LoVo (cell line): ENCODE measurements at places on chromosomes 12 and 14.

DNA sequence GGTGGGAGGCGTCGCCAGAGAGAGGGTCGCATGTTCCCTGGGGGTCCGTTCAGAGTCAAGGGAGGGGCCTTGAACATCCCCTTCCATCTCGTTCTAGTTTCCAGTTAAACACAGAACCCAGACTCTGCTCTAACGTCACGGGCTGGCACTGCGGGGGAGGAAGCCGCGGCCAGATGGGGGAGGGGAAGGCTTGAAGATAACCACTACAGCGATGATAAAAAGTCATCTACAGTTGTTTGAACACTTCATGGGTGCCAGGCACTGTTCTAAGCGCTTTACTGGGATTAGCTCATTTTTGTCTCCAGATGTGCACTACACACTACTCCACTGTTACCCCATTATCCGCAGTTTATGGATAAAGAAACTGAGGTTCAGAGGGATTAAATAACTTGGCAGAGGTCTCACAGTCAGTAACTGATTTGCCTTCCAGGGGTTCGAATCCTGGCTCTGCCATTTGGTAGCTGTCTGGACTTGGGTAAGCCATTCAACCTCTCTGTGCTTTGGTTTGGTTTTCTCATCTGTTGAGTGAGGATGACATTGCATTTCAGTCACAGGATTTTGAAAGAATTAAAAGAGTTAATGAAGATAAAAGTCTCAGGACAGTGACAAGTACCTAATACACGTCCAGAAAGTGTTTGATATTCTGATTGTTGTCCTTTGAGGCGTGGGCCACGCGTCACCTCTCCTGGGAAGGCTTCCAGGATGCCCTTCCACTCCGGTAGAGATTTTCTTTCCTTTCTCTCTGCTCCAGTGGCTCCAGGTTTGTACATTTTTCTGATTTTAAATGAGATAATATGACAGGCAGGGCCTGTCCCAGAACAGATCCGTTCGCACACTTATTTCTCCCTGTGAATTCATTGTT, 798 bp upstream of the RASAL1 start:
- no peak for DNase-seq

GRCh38 chr12:131103669-131104462, 150.2 kb downstream of the ADGRD1 start:
- no peak for DNase-seq

GRCh38 chr14:91417983-91418386, 365 bp upstream of the CCDC88C start:
- DNase-seq, result peak; percentile 68

DNA sequence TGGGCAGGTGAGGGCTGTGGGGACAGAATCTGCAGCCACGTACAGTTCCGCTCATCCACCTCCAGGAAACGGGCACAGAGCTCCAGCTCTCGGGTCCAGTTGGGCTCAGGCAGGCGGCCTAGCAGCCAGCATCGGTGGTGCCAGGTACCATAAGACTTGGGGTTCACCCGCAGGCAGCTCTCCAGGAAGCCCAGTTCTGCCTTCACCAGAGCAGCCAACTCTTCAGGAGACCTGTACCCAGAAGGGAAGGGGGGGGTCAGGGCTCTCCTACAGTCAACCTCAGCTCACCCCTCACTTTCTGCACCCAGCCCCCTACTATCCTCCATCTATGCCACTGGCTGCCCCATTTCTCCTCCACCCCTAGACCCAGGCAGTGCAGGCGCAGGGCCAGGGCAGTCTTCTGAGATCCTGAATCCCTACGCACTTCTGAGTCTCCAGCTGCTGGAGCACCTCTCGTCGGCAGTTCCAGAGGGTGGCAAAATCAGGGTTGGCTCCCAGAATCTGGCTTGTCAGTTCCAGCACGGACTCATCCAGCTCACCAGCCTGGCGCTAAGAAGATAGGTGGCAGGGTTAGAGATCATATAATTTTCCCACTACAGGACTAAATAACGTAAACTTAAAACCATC, 1.4 kb downstream of the RABGGTA start:
- no peak for DNase-seq

- DNase-seq, result no peak
Observed at GRCh38 chr14:95244587-95244986, 75.1 kb downstream of the CLMN start.

DNA sequence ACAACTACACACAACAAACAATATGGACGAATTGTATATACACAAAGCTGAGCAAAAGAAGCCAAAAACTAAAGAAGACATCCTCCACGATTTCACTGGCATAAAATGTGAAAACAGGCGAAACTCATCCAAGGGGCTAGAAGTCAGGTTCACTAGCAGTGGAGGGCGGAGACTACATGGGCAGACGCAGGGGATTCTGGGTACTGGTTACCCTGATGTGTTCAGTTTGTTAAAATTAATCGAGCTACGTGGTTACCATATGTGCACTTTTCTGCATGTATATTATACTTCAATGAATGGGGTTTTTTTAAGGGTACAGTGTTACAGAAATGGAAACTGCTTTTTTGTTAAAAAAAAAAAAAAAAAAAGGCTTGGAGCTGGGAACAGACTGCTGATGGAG, 12.3 kb downstream of the KDM2B start:
- DNase-seq, result no peak

DNA sequence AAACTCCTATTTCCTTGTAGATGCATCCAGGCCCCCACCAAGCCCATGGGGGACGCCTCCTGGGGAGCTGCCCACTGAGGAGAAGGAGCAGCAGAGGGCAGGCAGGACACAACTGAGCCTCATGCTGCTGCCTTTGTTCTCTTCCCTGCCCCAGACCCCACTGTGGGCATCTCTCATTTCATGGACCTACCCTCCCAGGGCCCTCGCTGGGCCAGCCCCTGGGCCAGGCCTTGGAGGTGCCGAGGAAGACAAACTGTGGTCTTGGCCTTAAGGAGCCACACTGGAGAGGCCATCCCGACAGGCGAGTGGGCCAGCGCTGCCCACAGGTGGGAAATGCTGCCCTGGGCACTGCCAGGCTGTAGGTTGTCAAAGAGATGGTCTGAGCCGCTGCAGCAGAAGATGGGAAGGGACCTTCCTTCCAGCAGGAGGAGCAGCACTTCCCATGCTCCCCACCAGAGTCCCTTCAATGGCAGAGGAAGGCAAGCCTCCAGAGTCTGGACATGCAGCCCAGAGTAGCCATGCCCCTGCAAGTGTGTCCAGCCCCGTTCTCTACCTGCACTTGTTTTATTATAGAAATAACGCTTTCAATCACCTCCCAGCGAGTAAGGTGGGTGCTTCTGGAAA, 147.4 kb downstream of the BCL11B start:
- no peak for DNase-seq

- no peak for DNase-seq
Observed at GRCh38 chr12:100608776-100609175, 35.3 kb downstream of the GAS2L3 start.

DNA sequence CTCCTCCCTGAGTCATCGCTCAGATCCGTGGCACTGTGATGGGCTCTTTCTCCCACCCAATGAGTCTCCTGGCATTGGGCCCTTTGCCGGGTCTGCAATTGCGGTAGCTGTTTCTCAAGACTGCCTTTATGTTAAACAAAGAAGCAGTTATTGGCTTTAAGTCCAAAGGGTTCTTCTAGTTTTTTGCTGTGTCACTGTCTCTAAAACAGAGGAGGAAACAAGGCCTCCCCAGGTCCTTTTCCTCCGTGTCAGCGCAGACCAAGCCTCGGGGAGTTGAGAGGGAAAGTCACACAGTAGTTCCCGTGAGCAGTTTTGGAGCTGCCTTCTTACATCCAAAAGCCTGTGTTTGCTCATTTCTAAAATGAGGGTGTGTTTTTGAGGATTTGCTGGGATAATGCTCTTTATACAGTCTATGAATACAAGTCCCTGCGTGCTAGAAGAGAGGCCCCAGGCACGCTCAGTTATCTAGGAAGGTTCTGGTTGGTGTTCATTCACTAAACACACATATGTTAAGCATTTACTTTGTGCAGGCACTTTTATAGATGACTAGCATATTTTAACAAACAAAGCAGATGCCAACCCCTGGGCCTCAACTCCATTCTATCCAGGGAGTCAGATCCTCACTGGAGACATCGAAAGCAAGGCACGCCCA, 126.0 kb upstream of the PZP start:
- DNase-seq, result no peak
